ENCODE measurements at places on chromosomes 7 and 10.

DNA sequence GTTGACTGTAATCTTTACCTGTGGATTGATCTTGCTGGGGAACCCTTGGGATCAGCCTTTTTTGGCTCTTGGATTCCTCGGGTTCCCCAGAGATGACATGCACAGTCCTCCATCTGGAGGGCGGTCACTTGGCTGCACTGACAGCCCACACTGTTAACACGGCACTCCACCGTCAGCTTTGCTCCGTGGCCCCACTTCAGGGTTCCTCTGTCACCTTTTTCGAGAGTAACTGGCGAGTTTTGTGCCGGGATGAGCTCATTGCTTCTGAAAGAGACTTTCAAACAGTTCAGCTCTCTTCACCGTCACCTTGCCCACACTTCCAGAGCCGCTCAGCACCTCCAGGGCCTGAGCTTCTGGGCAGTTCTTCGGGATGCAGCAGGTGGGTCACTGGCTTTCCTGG lies 42.4 kb downstream of the PROSER2 start:
- DNase-seq = no peak

DNA sequence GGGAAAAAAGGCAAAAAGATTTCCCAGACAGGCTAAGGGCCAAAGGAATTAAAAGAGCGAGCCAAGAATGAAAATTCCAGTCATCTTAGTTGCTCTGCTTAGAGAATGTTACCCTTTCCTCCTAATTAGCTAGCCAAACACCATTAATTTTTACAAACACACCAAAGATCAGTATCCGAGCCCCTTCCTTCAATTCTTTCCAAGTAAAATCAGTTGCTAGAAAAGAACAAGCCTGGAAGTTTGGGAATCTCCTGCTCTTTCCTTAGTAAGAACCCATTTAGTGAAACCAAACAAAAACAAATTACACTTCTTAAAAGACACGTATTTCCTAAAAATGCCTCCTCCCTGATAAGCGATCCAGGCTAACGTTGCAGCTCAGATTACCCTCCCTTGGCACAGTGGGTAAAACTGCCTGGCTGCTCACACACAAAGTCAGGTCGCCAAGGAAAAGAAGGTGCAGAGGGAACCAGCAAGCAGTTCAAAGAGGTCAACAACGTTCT lies 57.1 kb upstream of the ABLIM1 start:
- no peak for DNase-seq

DNA sequence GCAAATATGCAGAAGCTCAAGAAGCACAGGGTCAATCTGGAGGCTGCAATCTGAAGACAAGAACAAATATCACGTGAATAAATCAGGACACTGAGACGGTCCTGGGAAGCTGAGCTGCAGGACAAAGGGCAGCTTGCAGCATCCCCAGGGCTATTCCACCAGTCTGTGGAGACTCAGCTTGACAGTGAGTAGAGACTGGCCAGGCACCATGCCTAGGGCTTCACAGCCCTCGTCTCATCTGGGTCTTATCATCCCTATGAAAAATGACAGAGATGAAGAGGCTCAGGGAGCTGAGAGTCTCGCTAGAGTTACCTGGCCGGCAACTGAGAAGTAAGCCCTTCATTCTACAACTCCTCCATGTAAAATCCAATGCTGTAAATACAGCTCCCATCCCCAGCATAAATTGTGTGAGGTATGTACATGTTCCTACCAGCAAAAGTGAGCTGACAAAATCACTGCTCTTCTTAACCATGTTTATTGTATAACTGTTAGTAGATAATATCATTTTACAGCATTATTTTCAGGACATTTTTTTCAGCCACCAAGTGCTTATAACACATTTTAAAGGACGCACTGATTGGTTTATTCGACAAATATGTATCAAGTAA lies 186.6 kb upstream of the IGFBP3 start:
- DNase-seq = no peak

DNA sequence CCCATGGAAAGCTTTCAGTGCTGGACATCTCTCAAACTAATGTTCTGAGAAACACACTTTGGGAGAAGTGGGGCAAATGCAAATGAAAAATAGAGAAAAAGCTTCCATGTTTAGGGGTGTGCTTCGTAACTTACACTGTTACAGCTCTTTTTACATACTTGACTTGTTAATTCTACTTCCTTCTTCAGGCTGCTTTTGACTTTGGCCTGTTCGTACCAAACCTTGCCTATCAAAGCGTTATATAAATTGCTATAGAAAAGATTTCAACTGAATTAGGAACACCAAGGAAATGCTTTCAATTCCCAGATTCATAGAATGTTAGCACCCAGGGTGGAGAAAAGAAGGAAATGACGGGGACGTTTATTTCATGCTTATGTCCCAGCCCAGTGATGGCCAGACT lies 140.8 kb upstream of the PRR15 start:
- no peak for DNase-seq

- DNase-seq = peak; percentile 27
Measured at GRCh38 chr10:21406595-21407193, 118.8 kb downstream of the SKIDA1 start.

- DNase-seq = no peak
Measured at GRCh38 chr7:138784692-138785091, 13.1 kb upstream of the TMEM213 start.

DNA sequence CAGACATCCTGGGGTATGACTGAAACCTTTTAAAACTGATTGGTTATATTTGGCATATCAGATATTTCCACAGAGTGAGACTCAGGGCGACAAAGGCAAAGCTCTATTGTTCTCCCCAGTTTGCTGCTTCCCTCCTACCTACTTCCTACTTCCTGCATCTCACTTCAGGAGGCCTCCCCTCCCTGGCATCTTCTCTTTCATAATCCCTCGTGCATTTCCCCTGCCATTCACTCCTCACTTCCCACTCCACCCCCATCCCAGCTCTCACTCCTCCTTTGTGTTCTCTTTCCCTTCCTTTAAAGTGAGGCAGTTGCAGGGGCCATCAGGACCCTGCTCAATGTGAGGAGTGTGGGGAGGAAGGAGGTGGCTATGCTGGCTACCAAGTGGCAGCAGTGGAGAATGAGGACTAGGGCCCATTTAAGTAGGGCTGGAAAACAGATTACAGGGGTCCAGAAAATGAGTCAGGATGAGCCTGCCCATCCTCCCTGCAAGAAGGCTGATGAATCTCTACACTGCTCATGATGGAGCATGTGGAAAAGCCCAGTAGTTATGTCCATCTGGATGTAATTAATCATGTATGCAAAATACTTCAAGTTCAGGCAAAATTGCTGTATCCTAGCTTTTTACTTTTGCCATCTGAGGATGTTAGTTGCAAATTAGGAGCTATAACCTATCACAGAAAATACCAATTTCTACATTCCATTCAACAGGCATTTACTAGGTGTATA lies 311.8 kb upstream of the IMMP2L start:
- DNase-seq = no peak

GRCh38 chr7:23594879-23595604 lies 2.1 kb upstream of the CCDC126 start:
- no peak for DNase-seq

DNA sequence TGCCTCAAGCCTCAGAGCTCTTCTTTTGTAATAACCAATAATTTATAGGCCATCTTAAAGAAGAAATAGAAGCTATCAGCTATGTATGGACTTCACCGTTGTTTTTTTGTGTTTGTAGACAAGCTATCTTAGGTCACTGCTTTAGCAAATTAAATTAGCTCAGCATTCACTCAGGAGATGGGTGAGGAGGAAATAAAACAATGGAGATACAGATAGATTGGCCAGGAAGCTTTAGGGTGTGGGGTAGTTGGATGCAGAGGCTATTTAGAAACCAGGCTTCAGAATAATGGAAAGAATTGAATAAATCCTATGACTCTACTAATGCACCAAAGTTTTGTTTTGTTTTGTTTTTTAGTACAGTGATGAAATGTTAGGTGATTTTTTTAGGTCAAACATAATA lies 66.1 kb downstream of the MDFIC start:
- no peak for DNase-seq

GRCh38 chr10:43794181-43794815 lies 145.6 kb upstream of the ZNF32 start:
- no peak for DNase-seq

- no peak for DNase-seq
Measured at GRCh38 chr10:14565199-14565598, 209.5 kb downstream of the FAM107B start.

- no peak for DNase-seq
Measured at GRCh38 chr10:70286616-70287015, 2.8 kb upstream of the NPFFR1 start.

DNA sequence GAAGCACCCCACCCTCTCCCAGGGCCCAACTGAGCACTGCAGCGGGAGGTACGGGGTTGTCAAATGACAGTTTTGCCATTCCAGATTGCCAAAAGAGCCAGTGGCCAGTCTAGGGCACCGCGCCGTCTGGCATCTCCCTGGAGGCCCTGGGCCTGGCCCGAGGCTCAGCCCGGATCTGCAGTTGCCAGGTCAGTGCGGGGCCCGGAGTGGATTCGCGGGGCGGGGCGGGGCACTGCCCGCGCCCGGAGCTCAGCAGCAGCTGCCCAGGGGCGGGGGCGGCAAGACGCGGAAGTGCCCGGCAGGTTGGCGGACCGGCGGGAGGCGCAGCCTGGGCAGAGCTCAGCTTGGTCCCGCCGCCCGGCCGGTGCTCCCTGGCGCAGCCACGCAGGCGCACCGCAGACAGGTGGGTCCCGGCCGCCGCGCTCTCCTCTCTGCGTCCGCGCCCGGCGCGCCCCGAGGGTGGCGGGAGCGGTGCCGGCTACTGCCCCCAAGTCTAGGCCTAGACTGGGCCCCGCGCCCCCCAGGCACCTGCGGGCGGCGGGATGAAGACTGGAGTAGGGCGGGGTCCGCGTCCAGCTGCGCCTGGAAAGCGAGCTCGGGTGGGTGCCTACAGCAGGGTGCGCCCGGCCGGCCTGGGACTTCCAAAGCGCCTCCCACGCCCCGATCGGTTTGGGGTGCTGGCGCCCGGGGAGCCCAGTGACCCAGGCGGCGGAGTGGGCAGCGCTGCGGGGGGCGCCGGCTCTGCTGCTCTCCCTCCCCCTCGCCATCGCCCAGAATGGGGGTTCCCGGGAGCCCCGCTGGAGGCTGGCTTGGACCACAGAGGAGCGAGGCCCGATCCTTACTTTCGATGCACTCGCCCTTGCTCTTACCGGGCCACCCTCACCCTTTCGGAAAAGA lies at the start of gene IRF5:
IRF5 (plus strand) TSS at position 281 of the 897 bp plus-strand sequence. CDS start 4,155 bp downstream, outside the sequence.
- DNase-seq = peak; percentile 29

- DNase-seq = no peak
Measured at GRCh38 chr7:45589061-45589460, 14.9 kb downstream of the ADCY1 start.

DNA sequence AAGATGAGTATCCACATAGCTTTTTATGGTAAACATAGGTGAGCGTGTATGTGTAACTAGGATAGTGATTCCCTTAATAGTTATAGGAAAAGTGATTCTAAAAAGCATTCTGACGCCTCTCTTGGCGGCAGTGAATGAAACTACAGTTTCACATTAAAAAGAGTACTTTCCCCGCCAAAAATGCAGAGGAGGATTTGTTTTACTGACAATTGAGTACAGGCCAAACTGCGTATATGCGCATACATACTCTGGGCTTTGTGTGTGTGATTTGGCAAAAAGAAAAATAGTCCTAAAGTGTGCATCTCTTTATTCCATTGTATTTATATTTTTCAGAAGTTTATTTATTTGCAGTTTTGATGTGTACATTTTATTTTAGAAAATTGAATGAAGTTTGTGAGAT lies 10.3 kb downstream of the CUL1 start:
- DNase-seq = no peak

GRCh38 chr10:10910634-10911033 lies 107.0 kb upstream of the CELF2 start:
- no peak for DNase-seq
